ENCODE measurements at places on chromosomes 2 and 18. TPM values are rescaled to one million over a fixed set of nuclear protein-coding genes. Genes with fewer than 3 reads are reported as not detected.

- no peaks in the 10 kb centered on the region for H3K36me3 ChIP-seq
- no peaks in the 10 kb centered on the region for H3K27me3 ChIP-seq
- H3K27ac ChIP-seq, result no peak overlapping the region
- no peaks in the 10 kb centered on the region for H3K4me1 ChIP-seq
- no peak overlapping the region for H3K4me3 ChIP-seq
Observed at GRCh38 chr2:12076810-12077209, 330.4 kb downstream of the LPIN1 start.

WIPF1 gene
- total RNA-seq, result 3.1 TPM

AMER3 gene
- not detected for total RNA-seq

DNA sequence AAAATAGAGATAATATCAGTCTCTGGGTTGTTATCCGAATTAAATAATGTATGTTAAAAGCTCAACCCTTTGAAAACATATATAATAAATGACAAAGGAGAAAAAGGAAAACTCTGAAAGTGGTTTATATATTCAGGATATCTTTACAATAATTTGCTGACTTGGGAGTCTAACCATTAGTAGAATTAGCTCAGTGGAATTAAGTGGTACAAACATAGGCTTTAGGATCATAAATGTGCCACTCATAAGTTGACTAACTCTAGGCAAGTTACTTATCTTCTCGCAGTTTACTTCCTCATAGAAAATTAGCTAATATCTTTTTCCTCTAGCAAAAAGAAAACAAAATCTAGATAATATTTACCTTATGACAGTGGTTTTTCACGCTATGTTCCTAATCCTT is 44.6 kb downstream of the HEATR5B start:
- no peak for DNase-seq
- H3K27ac ChIP-seq, result no peak overlapping the region
- H3K4me1 ChIP-seq, result no peaks in the 10 kb centered on the region
- H3K36me3 ChIP-seq, result no peaks in the 10 kb centered on the region
- H3K4me3 ChIP-seq, result no peak overlapping the region

SERPINB4 gene
- not detected for total RNA-seq

GRCh38 chr2:102606353-102606752 is 13.0 kb upstream of the SLC9A2 start:
- H3K27ac ChIP-seq, result peak overlapping the region; percentile 70
- no peaks in the 10 kb centered on the region for H3K36me3 ChIP-seq
- no peaks in the 10 kb centered on the region for H3K27me3 ChIP-seq
- H3K4me1 ChIP-seq, result peaks cover 17% of the 10 kb centered on the region

CDH20 gene
- 19.6 TPM for total RNA-seq

- no peaks in the 10 kb centered on the region for H3K36me3 ChIP-seq
- H3K4me1 ChIP-seq, result no peaks in the 10 kb centered on the region
- H3K27ac ChIP-seq, result no peak overlapping the region
- no peak overlapping the region for H3K4me3 ChIP-seq
- DNase-seq, result no peak
Observed at GRCh38 chr2:25417715-25418369, 76.1 kb upstream of the DNMT3A start.

Data from gastrocnemius medialis (tissue), 4 donors.